ENCODE measurements at places on chromosomes 6 and 20.

GRCh38 chr20:33411242-33411641, 9.9 kb upstream of the CDK5RAP1 start:
- no peak for DNase-seq

DNA sequence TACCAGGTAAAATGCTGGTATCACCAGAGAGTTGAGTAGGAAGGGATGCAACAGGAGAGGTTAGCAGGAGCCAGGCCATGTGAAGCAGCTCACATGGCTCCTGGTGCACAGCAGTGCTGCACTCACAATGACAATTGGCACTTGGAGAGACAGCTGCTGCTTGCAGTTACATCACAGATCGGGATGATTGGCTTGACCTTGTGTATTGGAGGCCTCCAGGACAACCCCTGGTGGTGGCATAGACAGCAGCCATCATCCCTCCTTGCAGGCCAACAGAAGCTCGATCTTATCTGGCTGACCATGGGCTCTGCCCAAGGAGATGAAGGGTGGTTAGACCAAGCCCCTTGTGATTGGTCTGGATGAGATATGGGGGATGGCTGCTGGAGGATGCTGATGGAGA, 73.0 kb downstream of the EYA2 start:
- no peak for DNase-seq

DNA sequence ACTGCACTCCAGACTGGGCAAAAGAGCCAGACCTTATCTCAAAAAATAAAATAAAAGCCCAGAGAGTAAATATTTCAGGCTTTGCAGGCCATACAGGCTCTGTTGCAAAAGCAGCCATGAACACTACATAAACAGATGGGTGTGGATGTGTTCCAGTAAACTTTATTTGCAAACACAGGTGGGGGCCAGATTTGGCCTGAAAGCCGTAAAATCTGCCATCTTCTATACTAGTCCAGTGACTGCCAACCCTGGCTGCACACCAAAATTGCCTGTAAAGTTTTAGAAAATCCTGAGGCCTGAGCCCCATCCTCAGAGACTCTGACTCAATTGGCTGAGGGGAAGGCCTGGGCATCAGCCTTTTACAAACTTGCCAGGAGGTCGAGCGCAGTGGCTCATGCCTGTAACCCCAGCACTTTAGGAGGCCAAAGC, 103.6 kb downstream of the ZMYND8 start:
- no peak for DNase-seq

DNA sequence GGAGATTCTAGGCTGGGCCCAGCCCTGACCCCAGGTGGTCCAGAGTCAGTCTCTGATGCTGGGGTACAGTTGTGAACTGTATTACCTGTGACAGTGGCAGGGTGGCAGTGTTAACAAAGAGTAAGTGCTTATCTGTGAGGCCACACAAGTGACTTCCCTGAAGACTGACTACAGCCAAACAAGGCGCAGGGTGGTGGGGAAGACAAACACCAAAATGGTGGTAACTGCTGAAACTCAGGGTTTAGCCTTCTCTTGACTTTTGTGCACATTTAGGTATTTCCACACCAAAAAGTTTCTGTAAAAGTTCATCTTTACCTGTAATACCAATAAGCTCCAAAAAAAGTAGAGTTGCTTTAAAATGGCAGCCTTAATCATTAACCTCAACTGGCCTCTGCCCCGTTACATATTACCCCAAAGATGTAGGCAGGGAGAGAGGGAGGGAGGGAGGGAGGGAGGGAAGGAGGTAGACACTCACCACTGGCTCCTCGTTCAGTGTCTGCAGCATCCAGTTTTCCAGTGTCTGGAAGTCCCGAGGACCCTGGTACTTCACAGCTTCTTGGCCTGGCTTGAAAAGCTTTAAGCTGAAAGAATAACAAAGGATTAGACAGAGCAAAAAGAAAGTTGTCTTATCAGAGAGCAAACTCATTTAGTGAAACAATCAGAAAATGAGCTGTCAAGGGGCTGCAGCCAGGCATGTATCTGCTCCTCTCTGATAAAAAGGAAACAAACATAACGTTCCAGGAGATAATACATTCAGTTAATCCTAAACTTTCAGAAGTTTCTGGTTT, 11.3 kb downstream of the TXNDC5 start:
- no peak for DNase-seq

- DNase-seq, result peak; percentile 30
Observed at GRCh38 chr20:25300496-25301170, 52.7 kb downstream of the PYGB start.

DNA sequence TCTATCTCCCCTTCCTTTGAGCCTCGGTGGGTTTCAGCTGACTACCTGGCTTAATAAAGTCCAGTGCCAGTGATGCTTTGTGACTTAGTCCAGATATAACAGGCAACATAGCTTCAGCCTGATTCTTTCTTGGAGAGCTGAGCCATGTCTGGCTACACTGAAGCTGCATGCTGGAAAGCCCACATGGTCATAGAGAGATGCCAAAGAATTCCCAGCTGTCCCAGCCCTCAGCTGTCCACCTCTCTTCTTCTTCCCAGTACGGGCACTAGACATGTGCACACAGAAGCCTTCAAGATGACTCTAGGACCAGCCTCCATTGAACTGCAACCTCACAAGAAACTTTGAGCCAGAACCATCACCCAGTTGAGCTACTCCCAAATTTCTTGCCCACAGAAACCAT, 154.1 kb upstream of the MYLIP start:
- no peak for DNase-seq

GRCh38 chr20:36628076-36628475, 17.9 kb downstream of the SLA2 start:
- no peak for DNase-seq

DNA sequence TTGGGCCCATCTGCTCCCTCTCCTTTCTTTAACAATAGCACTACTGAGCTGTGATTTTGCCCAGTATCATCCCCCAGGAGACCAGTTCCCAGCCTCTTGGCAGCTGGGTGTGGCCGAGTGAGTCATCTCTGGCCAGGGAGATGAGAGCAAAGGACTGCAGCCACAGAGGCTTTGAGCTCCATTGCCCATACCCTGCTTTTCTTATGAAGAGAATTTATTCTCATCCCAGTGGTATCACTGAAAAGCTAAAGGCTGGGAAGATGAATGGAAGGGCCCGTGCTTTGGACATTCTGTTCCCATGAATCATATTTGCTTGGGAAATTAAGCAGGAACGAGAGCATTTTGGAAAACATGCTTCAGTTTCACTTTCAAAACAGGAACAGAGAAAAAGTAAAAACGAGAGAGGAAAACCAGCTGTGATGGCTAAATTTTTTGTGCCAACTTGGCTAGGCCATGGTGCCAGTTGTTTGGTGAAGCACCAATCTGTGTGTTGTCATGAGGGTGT, 14.9 kb downstream of the CST3 start:
- DNase-seq, result peak; percentile 80

DNA sequence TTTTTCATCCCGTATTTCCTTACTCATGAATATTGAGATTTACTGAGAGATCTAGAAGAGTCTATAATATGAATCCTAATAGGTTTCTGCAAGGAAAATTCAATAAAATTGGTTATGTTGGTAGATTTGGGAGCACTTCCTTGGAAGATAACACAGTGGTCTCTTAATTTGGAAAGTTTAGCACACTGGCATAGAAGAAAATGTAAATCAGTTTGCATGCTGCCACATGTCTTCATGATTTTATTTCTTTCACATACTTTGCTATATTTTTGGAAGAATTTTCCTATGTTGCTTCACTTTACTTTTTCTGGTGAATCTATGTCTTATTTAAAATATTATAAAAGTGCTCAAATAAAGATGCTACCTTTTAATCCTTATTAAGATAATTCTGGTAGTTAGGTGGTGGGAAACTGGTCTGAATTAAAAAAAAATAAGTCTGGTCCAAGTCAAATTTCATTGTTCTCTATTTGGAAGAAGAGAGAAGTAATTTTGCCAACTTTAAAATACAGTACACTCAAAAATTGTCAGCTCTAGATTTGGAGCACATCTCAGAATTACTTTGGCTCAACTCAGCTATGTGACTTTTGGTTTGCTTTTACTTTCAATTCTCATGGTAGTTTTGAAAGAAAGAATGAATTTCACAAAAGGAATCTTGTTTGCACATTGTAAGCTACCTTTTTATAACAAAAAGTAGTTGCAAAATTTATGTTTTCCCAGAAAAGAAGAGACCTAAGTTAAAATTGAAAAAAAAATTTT, 197.3 kb downstream of the CENPW start:
- no peak for DNase-seq

- DNase-seq, result no peak
Observed at GRCh38 chr6:10684618-10685017, 9.8 kb downstream of the C6orf52 start.

Measured in fibroblast of skin of right biceps (primary cell).